ENCODE measurements at places on chromosomes 7 and 10.

- DNase-seq: no peak
These were observed 56.3 kb downstream of the GFRA1 start for GRCh38 chr10:116216676-116217075.

GRCh38 chr10:44966129-44966815 is 6.7 kb downstream of the RASSF4 start:
- DNase-seq: no peak

DNA sequence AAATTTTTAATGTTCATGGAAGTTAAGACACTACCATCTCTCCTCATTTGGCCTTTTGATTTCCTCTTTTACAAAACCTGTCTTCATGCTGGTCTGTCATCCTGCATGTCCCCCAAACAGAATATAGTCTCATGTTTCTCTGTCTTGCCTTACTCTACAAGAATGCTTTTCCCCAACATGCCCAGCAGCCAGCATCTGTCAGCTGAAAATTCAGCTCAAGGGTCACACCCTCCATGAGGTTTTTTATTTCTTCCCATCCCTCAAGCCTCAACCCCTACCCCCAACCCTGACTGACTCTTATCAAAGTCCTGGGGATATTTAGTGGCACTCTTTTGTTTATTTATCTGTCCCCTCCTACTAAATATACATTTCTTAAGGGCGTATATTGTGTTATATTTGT is 202.0 kb downstream of the ANK3 start:
- DNase-seq: no peak

GRCh38 chr10:18402853-18403252 is 248.5 kb downstream of the NSUN6 start:
- DNase-seq: no peak

DNA sequence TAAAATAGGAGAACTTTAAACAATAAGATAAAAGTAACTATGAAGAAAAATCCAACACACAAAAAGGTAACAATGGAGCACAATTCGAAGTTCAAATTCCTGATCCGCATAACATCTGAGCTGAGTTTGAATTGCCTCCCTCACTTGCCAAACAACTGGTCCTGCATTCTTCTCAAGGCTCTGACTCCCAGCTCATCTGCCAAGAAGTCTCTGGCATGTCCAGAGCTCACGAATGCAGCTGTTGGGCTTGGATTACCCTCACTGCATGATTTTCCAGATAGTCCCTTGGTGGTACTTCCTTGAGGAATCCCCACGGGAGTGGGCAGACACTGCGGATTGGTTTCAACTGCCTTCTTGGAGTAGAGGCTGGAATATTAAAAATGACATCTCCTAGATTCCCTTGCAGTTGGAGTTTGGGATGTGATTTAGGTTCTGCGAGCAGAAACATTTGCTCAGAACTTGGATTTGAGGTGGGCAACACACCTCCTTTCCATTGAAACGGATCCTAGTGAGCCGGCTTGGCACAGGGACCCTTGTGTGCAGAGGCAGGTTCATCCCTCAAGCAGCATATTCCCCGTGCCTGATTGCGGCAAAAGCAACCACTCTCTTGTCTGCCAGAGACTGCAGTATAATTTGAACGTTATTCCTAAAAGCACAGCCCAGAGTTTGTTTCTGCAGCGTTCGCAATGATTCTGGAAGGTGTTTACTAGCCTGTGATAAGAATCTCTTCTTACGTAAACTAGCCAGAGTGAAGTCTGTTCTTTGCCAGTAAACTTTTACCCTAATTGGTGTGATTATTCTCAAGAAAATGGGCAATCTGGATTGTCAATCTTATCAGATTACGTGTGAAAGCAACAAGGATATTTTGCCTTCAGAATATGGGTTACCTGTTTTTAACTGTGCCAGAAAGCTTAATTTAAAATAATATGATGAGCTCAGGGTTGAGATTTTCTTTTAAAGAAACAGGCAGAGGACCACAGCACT is 23.4 kb upstream of the PRKCQ start:
- DNase-seq: no peak

DNA sequence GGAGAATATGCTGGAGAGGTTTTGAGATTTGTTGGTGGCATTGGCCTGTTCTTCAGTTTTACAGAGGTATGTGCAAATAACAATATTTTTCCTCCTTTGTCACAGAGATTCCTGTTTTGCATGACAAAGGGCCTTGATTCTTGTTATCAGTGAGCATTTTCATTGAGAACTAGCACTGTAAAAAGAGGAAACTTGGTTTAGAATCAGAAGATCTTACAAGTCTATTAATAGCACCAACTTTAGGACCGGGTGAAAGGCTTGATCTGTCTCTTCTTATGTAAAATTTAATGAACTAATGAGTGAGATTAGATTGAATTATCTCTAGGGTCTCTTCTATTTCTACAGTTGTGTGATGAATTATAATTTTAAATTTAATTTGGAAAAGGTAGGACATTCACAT is 25.5 kb downstream of the TSPAN13 start:
- DNase-seq: no peak

- peak; percentile 20 for DNase-seq
These were observed 382.7 kb downstream of the RPS24 start for GRCh38 chr10:78416031-78417011.

DNA sequence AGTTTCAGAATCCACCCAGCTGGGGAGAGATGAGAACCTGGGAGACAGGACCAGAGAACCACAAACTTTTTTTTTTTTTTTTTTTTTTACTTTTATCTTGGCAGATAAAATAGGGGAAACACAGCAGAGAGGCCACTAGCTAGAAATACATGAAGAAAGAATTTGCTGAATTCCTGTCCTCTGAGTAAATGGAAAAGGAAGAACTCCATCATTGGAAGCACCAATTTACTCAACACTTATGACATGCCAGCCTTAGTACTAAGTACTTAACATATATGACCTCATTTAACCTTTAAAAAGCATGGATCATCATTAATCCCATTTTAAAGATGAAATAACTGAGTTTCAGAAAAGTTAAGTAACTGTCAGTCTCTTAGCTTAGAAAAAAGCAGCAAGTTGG is 343.0 kb upstream of the NPSR1 start:
- peak; percentile 94 for DNase-seq

DNA sequence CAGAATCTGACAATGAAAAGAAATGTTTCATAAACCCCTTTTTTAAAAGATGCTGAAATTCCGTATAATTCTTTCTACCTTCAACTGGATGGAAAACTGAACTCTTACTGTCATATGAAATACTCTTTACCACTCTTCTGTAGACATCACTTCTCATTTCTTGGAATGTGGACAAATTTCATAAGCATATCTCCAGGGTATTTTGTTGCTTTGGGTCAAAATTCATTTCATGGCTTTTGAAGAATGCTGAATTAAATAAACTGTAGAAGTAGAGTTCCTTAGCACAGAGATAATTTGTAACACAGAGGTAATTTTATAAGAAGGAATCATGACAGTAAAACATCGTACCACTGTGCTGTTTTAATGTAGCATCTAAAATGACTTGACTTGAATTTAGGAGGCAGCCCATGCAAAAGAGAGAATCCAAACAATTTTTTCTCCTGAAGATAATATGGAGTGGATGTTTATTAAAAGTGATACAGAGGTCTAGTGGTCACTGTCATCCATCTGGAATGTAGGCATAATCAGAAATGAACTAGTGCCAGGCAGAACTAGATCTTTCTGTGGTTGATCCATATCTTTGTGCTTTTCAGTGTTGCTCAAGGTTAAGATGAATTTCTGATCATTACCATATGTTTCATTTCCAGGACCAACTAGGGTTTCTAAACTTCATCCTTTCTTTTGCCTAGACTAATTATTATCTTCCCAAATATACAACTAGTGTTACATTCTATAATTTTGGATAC is 492.0 kb downstream of the KIF20B start:
- peak; percentile 89 for DNase-seq

GRCh38 chr10:44962870-44963738 is 3.5 kb downstream of the RASSF4 start:
- DNase-seq: no peak

DNA sequence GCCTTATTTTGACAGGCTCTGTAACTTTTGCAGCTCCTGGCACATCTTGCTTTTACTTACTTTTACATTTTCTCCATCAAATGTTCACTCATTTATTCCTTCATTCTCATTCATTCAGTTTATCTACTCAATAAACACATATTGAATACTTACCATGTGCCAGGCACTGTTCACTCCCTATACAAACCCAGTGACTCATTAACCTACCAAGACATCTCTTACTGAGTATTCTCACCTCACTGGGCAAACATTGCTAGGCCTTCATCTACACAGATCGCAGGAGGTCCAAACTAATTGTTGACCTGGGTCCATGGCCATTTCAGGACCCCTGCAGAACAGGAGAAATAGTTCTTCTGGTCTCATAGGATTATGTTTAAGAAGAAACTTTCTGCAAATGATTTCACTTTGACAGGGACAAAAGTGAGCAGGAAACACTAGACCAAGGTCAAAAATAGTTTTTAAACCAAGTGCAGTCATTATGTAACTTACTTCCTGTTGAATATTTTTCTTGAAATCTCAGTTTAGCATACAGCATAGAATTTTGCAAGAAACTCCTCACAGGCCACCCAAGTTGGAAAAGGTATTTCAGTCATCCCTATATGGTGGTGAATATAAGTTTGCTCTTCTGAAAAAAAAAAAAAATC is 17.6 kb downstream of the SLC26A4 start:
- DNase-seq: no peak

- DNase-seq: no peak
These were observed 1.1 kb downstream of the AIFM2 start for GRCh38 chr10:70131560-70131937.

- DNase-seq: no peak
These were observed 206.6 kb upstream of the GPR26 start for GRCh38 chr10:123459371-123460091.

- DNase-seq: no peak
These were observed 99.6 kb downstream of the LRRC18 start for GRCh38 chr10:48839809-48840679.

- DNase-seq: peak; percentile 6
These were observed 123.8 kb downstream of the IPMK start for GRCh38 chr10:58143944-58144343.

DNA sequence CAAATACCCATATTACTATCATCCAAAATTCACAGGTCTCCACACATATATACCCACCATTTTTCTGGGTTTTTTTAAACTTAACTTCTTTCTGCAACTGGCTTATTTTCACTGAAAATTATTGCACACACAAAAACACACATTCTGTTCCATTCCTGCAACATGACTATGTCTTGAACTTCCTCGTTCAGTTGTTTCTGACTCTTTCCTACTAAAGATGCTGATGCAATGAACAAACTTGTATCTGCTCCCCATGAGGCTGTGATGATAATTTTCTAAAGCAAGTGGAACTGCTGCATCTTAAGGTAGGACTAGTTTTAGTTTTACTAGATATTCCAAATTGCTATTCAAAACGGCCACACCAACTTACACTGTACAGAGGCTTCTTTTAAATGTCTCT is 77.7 kb downstream of the OSBPL3 start:
- DNase-seq: no peak

DNA sequence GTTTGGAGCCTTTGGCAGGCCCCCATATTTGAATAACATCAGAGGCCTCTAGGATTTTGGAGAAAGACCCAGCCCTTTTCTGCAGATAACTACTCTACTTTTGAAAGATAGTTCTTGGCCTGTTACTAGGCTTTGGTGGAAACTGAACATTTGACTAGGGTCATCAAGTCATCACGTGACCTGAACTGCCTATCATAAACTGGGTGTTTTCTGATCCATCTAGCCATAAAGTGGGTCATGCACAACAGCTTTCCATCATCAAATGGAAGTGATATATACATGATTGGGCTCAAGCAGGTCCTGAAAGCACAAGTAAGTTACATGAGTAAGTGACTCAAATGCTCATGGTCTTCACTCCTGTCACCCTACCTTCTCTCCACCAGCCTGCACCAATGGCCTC is 552.3 kb upstream of the GRM3 start:
- no peak for DNase-seq

DNA sequence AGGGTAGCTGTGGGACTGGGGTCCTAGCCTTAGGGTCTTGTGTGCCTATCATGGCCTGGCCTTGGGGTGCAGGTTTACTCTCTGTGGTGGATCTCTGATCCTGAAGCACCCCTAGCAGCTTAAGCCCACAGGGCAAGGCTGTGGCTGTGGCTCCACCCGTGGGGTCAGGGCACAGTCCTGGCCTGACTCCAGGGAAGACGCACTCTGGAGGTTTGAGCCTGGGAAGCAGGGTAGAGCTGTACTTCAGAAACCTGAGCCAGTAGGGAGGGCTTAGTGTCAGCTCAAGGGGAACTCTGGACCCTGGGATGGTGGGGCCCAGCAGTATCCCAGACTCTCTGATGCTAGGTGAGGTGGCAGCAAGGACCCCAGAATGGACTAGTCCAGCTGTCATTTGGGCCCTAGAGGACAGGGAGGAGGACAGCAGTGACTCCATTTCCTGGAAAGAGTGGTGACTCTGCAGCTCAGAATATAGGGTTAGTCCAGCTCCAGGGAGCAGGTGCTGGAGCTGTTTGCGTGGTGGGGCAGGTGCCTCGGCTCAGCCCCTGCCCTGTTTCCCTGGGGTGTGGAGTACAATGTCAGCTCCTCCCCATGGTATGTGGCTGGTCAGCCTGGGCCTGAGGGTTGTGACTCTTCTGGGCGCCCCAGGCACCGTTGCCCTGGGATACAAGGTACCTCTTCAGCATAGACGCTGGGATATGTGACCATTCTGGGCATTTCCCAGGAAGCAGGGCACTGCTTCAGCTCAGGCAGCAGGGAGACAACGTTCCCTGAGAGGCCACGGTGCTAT is 15.8 kb downstream of the GTPBP4 start:
- DNase-seq: no peak

DNA sequence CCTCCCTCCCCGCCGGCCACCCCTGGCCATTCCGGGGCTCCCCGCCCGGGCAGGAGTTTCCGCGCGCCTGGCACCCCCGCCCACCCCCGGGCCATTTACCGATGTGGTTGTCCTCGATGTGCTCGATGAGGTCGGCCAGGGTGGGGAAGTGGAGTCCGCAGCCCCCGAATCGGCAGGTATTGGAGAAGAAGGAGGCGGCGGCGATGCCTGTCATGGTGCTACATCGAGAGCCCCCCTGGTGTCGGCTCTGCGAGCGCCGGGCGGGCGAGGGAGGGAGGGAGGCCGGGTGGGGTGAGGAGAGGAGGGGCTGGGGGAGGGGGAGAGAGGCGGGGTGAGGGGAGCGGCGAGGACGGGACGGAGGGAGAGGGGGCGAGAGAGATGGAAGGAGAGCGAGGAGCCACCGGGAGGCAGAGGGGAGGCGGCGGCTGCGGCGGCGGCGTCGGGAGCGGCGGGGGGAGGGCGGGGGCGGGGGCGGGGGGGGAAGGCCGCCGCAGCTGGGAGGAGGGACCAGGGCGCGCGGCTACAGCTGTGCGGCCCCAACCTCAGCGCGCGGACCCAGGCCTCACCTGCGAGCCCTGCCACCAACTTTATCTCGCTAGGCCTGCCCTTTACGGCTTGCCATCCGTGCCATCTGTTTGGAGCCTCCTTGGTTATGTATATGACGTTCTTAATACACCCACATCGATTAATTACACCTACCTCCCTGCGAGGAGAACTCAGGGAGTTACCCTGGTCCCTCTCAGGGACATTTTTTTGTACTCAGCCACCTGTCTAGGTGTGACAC is at the start of gene JAZF1:
TSS of gene JAZF1 (minus strand) at position 432 of the 784 bp plus-strand sequence.
- DNase-seq: peak; percentile 61

Measured in fibroblast of lung (primary cell).